ENCODE measurements at places on chromosomes 12 and 14.

DNA sequence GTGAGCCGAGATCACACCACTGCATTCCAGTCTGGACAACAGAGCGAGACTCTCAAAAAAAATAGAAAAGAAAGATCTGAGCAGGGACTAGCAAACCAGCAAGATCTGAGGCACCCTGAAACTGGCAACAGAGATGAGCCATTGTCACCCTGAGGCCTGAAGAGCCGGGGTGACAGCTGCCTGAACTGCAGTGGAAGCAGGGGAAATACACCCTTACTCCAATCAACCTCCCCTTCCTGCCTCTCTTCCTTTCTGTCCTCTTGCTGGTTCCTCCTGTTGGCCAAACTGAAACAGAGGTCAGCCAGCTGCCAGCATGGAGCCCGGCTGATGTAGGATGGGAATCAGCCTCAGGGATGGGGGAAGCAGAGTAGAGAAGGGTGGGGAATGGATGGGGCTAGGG lies 192.0 kb downstream of the CHST11 start:
- DNase-seq, result no peak

DNA sequence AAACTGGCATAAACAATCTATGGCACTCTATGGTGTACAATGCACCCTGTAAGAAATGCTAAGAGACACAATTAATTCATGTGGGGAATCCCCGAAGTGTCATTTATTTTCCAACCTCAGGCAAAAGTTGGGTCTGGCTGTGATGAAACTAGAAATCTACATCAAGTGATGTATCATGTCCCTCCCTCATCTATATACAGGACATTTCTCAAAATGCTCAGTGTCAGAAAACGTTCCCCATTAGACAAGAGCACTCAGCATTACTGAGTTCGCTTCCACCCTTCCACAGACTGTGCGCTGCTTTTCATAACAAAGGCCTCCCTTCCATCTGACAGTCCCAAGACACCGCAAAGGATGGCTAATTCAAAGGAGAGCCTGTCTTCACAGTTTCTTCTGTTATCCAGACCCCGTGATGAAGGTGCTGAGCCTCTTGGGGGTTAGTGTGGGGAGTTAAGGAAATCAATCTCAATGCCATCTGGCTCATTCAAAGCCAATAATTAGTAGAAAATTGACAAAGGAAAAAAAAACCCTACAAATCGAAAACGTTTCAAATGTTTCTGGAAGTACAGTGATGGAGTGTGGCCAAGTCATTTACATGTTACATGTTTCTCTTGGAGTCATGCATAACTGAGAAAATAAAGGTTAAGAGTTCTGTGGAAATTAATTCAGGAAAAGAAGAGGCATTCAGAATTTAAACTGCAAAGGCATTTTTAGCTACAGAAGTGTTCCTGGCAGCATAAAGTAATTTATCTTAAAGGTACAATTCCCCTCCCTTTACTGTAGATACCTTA lies 7.5 kb downstream of the CCDC88C start:
- DNase-seq, result peak; percentile 66

- no peak for DNase-seq
Observed at GRCh38 chr12:12551115-12551514, 11.5 kb downstream of the DUSP16 start.

- no peak for DNase-seq
Observed at GRCh38 chr12:79162147-79162772, 297.7 kb downstream of the SYT1 start.

- DNase-seq, result no peak
Observed at GRCh38 chr12:27478949-27479348, 32.4 kb downstream of the SMCO2 start.

DNA sequence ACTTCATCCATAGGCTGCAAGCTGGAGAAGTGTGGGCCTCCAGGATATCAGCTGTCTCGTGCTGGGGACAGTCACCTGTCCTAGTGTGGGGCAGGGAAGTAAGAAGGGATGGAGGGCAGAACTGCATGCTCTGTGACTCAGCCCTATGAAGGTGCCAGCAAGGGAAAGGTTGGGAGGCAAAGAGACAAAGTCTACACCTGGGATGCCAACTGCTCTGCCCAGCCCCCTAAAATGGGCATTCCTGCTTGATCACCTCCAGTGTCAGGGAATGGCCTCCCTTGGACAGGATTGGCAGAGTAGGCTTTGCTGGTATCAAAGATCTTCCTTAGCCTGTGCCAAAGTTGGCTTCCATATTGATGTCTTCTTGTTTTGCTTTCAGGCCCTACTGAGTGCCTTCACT lies 335.0 kb downstream of the BCL11B start:
- DNase-seq, result no peak

- DNase-seq, result no peak
Observed at GRCh38 chr12:115174920-115175319, 490.9 kb upstream of the TBX3 start.

GRCh38 chr12:12207746-12208145 lies 59.1 kb downstream of the LRP6 start:
- no peak for DNase-seq

GRCh38 chr14:91244501-91244901 lies at the start of gene GPR68:
Gene GPR68, minus strand, starts transcription at chr14:91244704. Its CDS starts 9,654 bp downstream, at chr14:91235050.
- DNase-seq, result no peak

GRCh38 chr14:87698481-87698880 lies 294.5 kb downstream of the GALC start:
- DNase-seq, result no peak

- no peak for DNase-seq
Observed at GRCh38 chr12:128111951-128112350, 155.0 kb upstream of the TMEM132C start.

- no peak for DNase-seq
Observed at GRCh38 chr12:26014085-26014484, 55.6 kb downstream of the RASSF8 start.

- no peak for DNase-seq
Observed at GRCh38 chr12:22196236-22196635, 138.3 kb downstream of the ST8SIA1 start.

DNA sequence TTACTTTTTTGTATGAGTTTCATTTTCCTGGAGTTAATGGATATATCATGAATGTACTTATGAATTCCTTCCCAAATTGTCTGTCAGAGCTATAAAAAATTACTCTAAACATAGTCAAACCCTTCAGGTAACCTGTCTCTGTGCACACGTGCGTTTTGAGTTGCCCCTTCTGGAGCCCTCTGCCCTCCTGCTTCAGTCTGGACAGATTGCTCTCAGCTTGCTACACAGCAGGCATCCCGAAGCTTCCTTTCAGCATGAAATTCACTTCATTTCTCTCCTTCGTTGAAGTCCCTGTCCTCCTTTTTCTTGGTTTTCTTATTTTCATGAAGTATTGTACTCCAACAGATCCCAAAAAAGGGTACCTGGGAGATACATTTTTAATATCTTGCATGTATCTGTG lies 47.3 kb downstream of the FNTB start:
- no peak for DNase-seq

- DNase-seq, result no peak
Observed at GRCh38 chr14:64761441-64762043, 57.3 kb downstream of the PLEKHG3 start.

DNA sequence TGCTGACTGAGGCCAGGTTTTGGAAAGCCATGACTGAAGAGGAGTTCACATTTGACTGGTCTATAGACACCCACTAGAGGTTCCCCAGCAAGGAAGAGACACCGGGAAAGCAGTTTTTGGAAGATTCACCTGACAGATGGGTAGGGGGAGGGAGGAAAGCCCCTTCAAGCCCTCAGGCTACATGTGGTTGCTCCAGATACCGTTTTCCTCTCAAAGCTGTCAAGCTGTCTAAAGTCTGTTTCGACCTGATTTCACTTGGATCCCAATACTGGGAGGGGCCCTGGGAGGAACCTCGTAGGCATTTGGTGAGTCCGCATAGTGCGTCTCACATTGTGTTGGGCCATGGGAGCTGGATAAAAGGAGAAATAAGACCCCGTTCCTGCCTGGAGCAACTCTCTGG lies 1.7 kb upstream of the LRP1 start:
- DNase-seq, result no peak

- no peak for DNase-seq
Observed at GRCh38 chr12:68784015-68784414, 24.0 kb upstream of the MDM2 start.

- DNase-seq, result no peak
Observed at GRCh38 chr12:8156845-8157244, at the start of gene ZNF705A. Gene ZNF705A, plus strand, starts transcription at chr12:8157015. Its CDS starts 15,611 bp downstream, at chr12:8172626.

DNA sequence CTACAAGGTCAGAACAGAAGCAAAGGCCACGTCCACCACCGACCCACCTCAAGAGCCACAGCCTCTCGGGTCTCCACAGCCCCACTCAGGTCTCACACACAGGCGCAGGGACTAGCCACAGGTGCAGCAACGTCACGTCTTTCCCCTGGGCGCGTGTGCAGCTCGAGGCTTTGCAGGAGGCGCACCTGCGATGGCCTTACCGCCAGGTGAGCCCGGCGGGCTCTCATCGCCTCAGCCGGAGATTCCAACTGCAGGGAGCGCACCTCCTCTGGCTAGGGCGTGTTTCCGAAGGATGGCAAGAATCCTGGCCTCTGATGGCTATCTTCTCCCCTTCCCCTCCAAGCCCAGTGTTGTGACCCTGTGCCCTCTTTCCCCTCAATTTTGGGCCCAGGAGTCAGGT lies at the start of gene HIGD1C:
Gene HIGD1C (plus strand): TSS at position 35 of the 400 bp plus-strand sequence. CDS start 1,455 bp downstream, outside the sequence.
- no peak for DNase-seq

DNA sequence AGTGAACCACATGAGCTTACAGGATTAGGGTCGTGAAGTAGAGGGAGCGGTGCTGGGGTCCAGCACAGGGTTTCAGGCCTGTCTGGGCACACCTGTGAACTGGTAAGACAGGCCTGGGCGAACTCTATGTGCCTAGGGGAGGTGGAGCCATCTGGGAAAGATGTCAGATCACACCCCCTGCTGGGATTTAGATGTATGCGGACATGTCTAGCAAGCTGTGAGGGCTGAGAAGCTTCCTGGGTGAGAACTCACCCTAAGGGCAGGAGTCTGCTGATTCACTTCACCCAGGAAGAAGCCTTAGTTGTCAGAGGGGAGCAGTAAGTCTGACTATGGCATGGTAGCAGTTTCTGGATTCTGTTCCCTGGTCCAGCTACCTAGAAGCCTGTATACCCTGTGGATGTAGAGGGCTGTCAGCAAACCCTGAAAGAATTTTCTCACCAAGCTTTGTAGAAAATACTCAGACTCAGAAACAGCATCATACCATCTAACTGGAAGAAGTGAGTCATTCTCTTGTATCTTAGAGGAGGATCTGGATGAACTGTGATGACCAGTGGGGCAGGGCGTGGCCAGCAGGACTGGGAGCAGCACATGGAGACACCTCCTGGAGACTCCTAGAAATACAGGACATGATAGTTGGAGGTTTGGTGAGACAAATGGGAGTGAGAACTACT lies 11.2 kb upstream of the PYGL start:
- DNase-seq, result peak; percentile 27

GRCh38 chr14:63638493-63638892 lies 3.2 kb downstream of the WDR89 start:
- DNase-seq, result no peak

DNA sequence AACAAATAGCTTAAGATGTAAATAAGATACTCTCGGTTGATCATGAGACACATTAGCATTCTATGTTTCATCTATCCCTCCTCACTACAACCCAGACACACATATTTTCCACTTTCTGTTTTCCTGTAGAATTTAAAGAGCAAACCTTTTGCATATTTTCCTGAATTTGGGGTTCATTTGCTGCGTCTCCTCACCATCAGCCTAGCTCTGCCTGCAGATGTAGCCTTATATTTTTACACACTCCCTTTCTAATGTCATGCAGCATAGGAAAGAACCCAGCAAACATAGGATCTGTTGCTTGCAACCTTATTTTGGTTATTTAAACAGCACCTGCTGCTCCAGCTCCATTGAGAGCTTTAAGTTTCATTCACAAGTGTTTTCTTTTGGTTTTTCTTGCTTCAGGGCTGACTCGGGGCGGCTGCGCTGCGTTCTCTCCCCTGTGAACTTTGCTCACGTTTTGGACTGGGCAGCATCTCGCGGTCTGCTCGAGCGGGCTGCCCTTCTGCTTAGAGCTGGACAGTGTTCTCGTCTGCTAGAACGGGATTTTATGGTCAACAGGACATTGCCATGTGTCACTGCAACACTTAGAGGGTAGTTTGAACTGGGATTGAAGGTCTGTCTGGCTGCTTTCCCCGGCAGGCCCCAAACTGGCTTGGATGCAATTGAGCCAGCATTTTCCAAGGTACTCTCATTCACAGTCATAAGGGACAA lies 57.8 kb upstream of the VRK1 start:
- no peak for DNase-seq

DNA sequence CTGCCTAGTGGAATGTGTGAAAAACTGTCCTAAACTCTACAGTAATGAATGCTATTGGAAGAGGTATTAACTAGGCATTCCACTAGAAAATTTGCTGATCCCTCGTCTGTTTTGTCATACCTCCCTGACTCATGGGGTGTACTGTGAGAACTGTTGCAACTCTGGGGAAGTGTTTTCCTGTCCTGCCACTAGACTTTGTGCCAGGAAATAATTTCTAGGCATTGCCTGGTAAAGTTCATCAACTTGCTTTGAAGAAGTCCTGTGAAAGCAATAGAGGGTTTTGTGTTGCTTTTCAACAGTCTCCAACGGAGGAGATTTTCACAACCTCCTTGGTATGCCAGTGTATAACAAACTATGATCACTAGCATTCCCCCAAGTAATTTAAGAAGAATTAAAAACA lies 139.9 kb downstream of the AKAP6 start:
- DNase-seq, result no peak

- no peak for DNase-seq
Observed at GRCh38 chr12:12521044-12521485, 41.6 kb downstream of the DUSP16 start.

DNA sequence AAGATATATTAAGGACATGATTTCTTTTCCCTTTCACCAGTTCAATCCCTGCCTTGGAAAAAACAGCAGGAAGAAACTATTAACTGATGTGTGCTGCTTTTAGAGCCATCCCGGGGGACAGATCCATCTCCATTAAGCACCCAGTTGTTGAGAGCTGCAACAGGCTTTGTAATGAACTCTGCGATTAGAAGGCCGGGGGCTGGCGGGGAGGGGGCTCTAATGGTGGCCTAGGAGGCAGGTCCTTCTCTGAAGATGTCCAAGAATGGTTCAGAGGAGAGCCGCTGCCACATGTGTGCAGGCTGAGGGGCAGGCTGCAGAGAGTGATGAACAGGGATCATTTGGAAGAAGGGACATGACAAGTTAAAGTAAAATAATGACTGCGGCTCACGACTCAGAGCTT lies 67.8 kb downstream of the GALNT8 start:
- DNase-seq, result no peak

DNA sequence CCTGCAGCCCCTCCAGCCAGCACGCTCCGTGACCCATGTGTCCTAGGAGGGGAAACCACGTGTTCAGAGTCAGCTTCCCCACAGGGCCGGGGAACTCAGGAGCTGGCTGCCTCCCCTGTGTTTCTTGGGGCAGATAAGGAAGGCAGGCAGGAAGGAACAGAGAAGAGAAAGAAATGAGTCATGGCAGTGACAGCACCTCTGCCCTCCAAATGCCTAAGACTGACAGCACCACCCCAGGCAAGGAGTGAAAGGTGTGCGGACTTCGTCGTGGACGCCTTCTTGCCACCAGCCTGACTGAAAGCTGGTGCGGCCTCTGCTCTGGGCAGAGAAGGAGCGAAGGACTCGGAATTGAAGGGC lies 167.0 kb upstream of the FKBP4 start:
- no peak for DNase-seq

GRCh38 chr12:110270125-110270962 lies 10.7 kb upstream of the ATP2A2 start:
- no peak for DNase-seq

GRCh38 chr12:97140355-97140754 lies 233.3 kb downstream of the NEDD1 start:
- no peak for DNase-seq

- DNase-seq, result no peak
Observed at GRCh38 chr14:100237735-100238418, 1.1 kb upstream of the YY1 start.

- no peak for DNase-seq
Observed at GRCh38 chr14:92880851-92881250, 42.1 kb upstream of the CHGA start.

GRCh38 chr12:69910694-69911093 lies 85.7 kb downstream of the MYRFL start:
- no peak for DNase-seq

Data from T-helper 1 cell (primary cell).